ENCODE measurements at places on chromosomes 1 and 21.

- DNase-seq, result no peak
Measured at GRCh38 chr1:227170361-227171166, 147.7 kb downstream of the CDC42BPA start.

DNA sequence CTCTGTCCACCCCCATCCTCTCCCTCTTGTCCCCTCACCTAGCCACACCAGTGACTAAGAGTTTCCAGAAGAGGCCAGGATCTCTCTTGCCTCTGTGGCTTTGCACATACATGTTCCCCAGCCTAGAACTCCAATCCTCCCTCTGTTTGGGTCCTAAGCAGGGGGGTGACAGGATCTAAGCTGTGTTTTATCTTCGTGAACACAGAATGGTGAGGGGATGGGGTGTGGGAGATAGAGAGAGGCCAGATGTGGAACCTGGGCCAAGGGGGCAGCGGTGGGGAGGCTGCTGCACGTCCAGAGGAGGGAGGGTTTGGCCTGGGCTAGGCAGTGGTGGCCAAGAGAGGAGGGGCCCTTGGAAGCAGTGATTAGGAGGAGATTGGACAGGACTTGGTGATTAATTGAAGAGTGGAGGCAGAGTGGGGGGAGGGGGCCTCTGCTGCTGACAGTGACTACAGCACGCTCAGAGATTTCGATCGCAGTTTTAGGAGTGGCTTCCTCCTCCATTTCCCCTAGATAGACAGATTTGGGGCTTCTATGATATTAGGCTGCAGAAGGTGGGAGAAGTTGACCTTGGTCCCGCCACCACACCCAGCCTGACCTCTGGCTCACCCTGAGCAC lies 17.1 kb upstream of the ADGRB2 start:
- no peak for DNase-seq

DNA sequence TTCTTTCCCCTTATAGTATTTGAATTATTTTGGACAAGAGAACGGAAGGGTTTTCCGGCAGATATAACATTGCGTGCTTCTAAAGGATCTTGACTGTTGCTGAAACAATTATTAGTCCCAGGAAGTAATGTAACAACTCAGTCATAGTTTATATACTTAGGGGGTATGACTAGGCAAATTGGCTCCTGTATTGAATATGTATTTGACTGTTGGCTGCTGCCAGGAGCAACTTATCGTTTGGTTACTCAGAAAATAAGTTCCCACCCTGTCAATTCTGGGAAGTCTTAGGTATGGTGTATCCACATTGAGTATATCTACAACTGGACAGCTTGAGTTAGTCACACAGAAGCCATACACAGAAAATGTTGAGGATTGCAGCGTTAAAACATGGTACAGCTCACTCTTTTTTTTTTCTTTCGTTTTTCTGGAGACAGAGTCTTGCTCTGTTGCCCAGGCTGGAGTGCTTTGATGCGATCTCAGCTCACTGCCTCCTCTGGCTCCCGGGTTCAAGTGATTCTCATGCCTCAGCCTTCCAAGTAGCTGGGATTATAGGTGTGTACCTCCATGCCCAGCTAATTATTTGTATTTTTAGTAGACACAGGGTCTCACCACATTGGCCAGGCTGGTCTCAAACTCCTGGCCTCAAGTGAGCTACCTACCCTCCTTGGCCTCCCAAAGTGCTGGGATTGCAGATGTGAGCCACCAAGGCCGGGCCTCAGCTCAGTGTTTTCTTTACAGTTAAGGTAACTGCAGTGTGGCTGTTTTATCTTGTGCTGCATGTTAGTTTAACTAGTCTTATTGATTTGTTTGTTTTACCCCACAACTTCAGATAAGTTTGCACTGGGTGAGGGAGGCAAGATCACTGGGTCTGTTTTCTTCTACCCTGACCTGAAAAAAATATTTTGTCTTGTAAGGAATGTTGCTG lies 10.2 kb downstream of the SMAP2 start:
- no peak for DNase-seq

DNA sequence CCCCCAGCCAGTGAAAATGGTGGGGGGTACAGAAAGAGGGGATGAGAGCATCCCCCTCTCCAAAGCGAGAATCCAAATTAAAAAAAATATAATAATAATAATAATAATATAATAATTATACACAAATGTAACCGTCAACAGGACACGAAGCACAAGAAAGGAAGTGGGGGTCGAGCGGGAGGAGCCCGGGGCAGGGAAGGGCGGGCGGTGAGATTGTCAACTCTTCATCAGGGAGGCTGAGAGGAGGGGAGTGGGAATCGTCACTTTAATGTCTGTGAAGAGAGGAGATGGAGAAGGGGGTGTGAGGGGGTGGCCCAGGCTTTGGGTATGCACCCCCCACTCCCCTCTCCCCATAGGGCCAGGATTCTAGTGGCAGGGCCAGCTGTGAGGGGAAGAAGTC lies 33.2 kb downstream of the MEF2D start:
- DNase-seq, result no peak

GRCh38 chr1:65979136-65980044 lies 186.7 kb downstream of the PDE4B start:
- DNase-seq, result no peak

- DNase-seq, result no peak
Measured at GRCh38 chr1:78101514-78101913, 55.7 kb downstream of the GIPC2 start.

- DNase-seq, result no peak
Measured at GRCh38 chr1:153544453-153545066, 1.0 kb downstream of the S100A4 start.

- peak; percentile 93 for DNase-seq
Measured at GRCh38 chr1:25675729-25676476, 59.3 kb downstream of the MAN1C1 start.

DNA sequence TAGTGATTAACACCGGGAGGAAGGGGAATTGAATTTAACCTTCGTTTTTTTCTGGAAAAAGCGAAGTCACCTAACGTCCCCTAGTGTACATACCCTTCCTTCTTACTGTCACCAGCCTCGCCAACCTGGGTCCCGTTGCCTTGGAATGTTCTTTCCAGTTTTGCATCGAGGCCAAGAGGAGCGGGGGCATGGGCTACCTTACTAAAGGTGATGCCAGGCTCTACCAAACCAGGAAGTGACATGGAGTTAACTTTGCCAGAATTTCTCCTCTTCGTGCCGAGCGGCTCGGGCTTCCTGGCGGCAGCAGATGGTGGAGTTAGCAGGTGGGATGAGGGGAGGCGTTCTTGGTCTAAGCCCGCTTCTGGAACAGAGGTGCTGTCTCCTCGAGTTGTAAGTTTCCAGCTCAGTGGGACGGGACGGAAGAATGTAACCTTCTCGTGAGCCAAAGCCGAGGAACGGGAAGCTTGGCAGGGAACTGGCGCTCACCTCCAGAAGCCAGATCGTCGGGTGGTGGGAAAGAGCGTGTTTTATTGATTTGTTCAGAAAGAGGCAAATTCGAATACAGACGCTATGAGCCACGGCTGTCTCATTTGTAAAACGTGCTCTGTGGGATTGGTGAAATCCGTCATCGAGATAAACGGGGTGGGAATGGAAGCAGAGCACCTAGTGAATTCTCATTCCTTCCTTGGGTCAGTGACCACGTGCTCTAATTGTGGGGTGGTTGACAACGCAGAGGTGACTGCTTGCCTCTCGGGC lies 486 bp downstream of the NIPAL3 start:
- no peak for DNase-seq

- no peak for DNase-seq
Measured at GRCh38 chr21:15627011-15627410, 102.8 kb upstream of the USP25 start.

- no peak for DNase-seq
Measured at GRCh38 chr1:114099268-114099667, 54.4 kb downstream of the SYT6 start.

GRCh38 chr1:178486100-178487069 lies 10.4 kb downstream of the CLEC20A start:
- DNase-seq, result no peak

- DNase-seq, result no peak
Measured at GRCh38 chr1:72117621-72118020, 164.7 kb downstream of the NEGR1 start.

GRCh38 chr21:38327984-38328383 lies 71.2 kb downstream of the KCNJ15 start:
- peak; percentile 24 for DNase-seq

DNA sequence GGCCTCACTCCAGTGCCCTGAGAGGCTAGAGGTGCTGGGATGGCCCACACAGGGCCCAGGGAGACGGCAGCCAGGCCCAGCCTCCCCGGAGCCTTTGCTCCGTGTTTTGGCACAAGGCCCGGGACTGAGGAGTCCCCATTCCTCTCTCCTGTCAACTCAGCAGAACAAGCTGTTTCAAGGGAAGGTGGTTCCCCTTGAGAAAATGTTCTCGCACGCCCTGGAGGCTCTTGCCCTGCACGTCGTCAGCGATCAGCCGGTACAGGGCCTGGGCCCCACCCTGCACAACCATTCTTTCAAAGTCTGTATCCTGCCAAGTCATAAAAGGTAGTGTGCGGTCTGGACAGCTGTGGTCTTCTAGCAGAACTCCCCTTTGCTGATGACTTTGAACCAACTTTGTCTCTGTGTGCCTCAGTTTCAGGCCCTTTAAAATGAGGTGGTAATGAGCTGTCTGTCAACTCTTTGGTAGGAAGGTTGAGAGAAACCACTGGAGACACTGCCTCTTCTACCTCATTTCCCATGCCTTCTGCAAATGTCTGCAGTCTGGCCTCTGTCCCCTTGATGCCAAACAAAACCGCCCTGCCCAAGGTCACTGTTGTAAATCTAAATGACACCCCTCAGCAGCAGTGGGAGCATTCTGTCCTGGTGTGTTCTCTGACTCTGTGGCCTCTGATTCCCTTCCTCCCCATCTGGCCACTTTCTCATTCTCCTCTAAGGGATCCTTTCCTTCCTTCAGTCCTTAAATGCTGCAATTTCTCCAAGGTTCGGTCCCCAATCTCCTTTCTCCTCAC lies 138.6 kb upstream of the JUN start:
- peak; percentile 50 for DNase-seq

GRCh38 chr1:82245345-82246014 lies 444.7 kb downstream of the ADGRL2 start:
- no peak for DNase-seq

GRCh38 chr1:14939527-14940284 lies 213.8 kb upstream of the TMEM51 start:
- DNase-seq, result no peak

DNA sequence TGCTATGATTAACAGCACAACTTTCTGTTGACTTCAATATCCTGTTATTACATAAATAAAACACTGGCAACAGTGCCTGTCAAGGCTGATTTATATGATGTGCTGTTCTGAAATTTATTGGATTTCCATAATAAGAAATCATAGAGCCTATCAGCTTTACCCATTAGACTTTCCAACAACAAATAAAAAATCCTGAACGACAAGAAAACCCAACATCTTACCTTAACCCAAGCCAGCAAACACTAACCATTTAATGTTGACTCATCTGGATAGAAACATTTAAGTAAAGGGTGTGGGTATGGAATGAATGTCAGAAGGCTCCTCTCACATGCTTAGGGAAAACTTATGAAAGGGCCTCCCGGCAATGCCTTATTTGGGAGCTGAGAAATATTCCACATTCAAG lies 165.1 kb downstream of the SLC45A1 start:
- DNase-seq, result no peak

- DNase-seq, result peak; percentile 0
Measured at GRCh38 chr1:15004396-15004795, 149.2 kb upstream of the TMEM51 start.

DNA sequence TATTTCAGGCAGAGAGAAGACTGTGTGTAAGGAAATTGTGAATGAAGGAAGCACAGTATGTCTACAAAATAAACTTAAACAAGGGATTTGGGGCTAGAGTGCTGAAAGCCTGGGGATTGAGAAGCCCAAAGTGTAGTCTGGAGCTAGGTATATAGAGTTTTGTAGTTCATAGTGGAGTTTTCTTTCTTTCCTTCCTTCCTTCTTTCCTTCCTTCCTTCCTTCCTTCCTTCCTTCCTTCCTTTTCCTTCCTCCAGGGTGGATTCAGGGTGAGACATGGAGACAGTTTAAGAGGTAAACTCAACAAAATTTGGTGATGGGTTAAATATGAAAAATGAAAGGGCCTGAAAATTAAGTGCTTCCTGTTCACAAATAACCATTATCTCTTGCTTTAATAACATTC lies 757.8 kb upstream of the CXADR start:
- no peak for DNase-seq

- no peak for DNase-seq
Measured at GRCh38 chr1:38476850-38477178, 382.8 kb downstream of the RRAGC start.

GRCh38 chr1:184283999-184284398 lies 102.8 kb upstream of the C1orf21 start:
- no peak for DNase-seq

- no peak for DNase-seq
Measured at GRCh38 chr21:46660505-46660904, 25.0 kb downstream of the PRMT2 start.

DNA sequence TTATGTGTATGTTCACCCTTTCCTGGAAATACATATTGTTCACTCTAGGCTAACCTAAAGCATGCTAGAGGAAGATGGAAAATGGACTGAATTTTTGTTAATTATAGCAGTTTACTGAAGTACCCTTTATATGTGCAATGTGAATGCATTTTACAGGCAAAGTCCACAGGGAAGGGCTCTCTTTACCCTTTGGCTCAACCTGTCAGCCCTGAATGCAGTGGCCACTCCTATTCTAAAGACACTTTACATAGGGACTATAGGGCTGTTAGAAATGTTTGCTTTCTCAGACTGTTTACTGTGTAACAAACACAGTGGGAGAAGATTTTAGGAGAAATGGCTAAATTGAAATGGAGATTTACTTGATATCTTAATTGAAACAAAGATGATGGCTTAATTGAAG lies 78.5 kb downstream of the BRINP2 start:
- DNase-seq, result no peak

DNA sequence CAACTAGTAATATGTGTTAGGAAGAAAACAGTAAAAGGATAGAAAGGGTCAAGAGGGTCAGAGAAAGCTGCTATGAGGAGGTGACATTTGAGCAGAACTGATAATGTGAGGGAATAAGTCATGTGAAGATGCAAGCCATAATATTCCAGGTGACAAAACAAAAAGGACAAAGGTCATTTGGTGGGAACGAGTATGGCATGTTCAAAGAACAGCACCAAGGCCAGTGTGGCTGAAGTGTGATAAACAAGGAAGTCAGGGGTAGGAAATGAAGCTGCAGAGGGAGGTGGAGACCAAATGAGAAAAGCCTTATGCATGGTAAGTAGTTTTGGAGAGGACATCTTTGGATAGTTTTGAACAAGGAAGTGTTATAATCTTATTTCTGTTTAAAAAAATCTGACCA lies 46.7 kb downstream of the LPGAT1 start:
- no peak for DNase-seq

- no peak for DNase-seq
Measured at GRCh38 chr1:2340918-2341254, 50.5 kb downstream of the MORN1 start.

- no peak for DNase-seq
Measured at GRCh38 chr1:48469616-48470480, 2.2 kb downstream of the SPATA6 start.

GRCh38 chr1:197557302-197557701 lies 218.0 kb downstream of the DENND1B start:
- DNase-seq, result no peak

- no peak for DNase-seq
Measured at GRCh38 chr1:82366689-82367088, 566.0 kb downstream of the ADGRL2 start.
